NCI-H2171 treated with DMSO at 0.1 percent for 48 hours (cell line): ENCODE measurements at places on chromosomes 2 and 18.
A peak's percentile ranks its signal among the peaks of the same experiment; 100 is the strongest.

GRCh38 chr2:98793275-98793674 lies 62.3 kb upstream of the MGAT4A start:
- no peak for DNase-seq

- no peak for DNase-seq
Measured at GRCh38 chr2:98085649-98086048, 1.3 kb upstream of the VWA3B start.

GRCh38 chr2:65800998-65801397 lies 368.6 kb upstream of the SPRED2 start:
- no peak for DNase-seq

- peak; percentile 35 for DNase-seq
Measured at GRCh38 chr18:3402982-3403451, 47.0 kb upstream of the TGIF1 start.

- DNase-seq, result no peak
Measured at GRCh38 chr2:188309364-188309763, 17.7 kb downstream of the GULP1 start.
